Mammary microvascular endothelial cell (primary cell): ENCODE measurements at places on chromosomes 7 and 10. TPM values are rescaled to one million over a fixed set of nuclear protein-coding genes. Genes with fewer than 3 reads are reported as not detected.

Gene SCRN1
- total RNA-seq, result 68.2 and 74.3 TPM in 2 replicates

Gene CTTNBP2
- total RNA-seq, result 0.27 TPM in 1 of 2 replicates, not detected in the other

Gene SAMD9
- total RNA-seq, result 19.4 and 20.5 TPM in 2 replicates

Gene TCAF2
- total RNA-seq, result 16.5 and 19.4 TPM in 2 replicates

Gene CAV2
- 314 and 335 TPM in 2 replicates for total RNA-seq

Gene UBE2D4
- 25.0 and 34.4 TPM in 2 replicates for total RNA-seq

Gene BHLHA15
- total RNA-seq, result 0.27 and 3.1 TPM in 2 replicates

Gene GPR158
- not detected in 2 replicates for total RNA-seq

Gene TLX1
- total RNA-seq, result not detected in 2 replicates

Gene IL6
- total RNA-seq, result 10.2 and 11.0 TPM in 2 replicates

Gene RNF133
- 0.07 and 0.15 TPM in 2 replicates for total RNA-seq

Gene TEX36
- not detected in 2 replicates for total RNA-seq

Gene AGMO
- 1.6 and 1.7 TPM in 2 replicates for total RNA-seq

Gene CRTAC1
- total RNA-seq, result 0.74 and 5.6 TPM in 2 replicates

Gene LOXL4
- total RNA-seq, result 9.1 and 9.3 TPM in 2 replicates

Gene CDC14C
- not detected in 2 replicates for total RNA-seq

Gene C1QL3
- total RNA-seq, result 0.05 and 0.07 TPM in 2 replicates

Gene ZNF33B
- total RNA-seq, result 9.0 and 17.5 TPM in 2 replicates

Gene BNIP3
- total RNA-seq, result 78.5 and 99.7 TPM in 2 replicates

Gene EGR2
- not detected in 2 replicates for total RNA-seq

Gene LGI1
- not detected in 2 replicates for total RNA-seq

Gene FOXP2
- 0.34 and 1.5 TPM in 2 replicates for total RNA-seq

Gene NOM1
- total RNA-seq, result 14.0 and 14.5 TPM in 2 replicates

Gene DNAH11
- total RNA-seq, result 4.6 and 8.5 TPM in 2 replicates

Gene C10orf62
- total RNA-seq, result not detected in 2 replicates

Gene C7orf57
- 0.15 and 0.20 TPM in 2 replicates for total RNA-seq

Gene ACBD7
- 2.1 and 3.3 TPM in 2 replicates for total RNA-seq

Gene TMEM213
- total RNA-seq, result not detected in 2 replicates

Gene NKX1-2
- not detected in 2 replicates for total RNA-seq

Gene PMS2
- total RNA-seq, result 10.8 and 12.5 TPM in 2 replicates

Gene ZNF485
- 1.1 and 2.1 TPM in 2 replicates for total RNA-seq

Gene ZNF853
- total RNA-seq, result 0.07 and 0.10 TPM in 2 replicates

Gene CPVL
- 2.0 and 2.6 TPM in 2 replicates for total RNA-seq

Gene GPC2
- 0.89 and 1.00 TPM in 2 replicates for total RNA-seq

Gene FGF8
- not detected in 2 replicates for total RNA-seq

Gene TAS2R4
- total RNA-seq, result not detected in 2 replicates

Gene KEL
- total RNA-seq, result not detected in 2 replicates

Gene SLC26A5
- total RNA-seq, result not detected in 2 replicates

Gene PSD
- not detected in 2 replicates for total RNA-seq

Gene MOGAT3
- total RNA-seq, result not detected in 2 replicates

Gene RBP3
- not detected in 2 replicates for total RNA-seq

Gene ZNF479
- total RNA-seq, result not detected in 2 replicates

Gene ZPBP
- total RNA-seq, result not detected in 2 replicates

Gene HYAL4
- 0.49 TPM in 1 of 2 replicates, not detected in the other for total RNA-seq

Gene SEMA3D
- 3.2 and 3.8 TPM in 2 replicates for total RNA-seq

Gene STOX1
- total RNA-seq, result 0.59 TPM in 1 of 2 replicates, not detected in the other

Gene LRRC17
- total RNA-seq, result 2.1 and 3.3 TPM in 2 replicates

Gene VIPR2
- not detected in 2 replicates for total RNA-seq

Gene CPA2
- not detected in 2 replicates for total RNA-seq
